ENCODE measurements at places on chromosomes 11 and 22.

- DNase-seq, result no peak
Measured at GRCh38 chr11:124875401-124875800, 10.2 kb downstream of the ROBO3 start.

- DNase-seq, result no peak
Measured at GRCh38 chr11:122270535-122270934, 154.5 kb upstream of the BLID start.

GRCh38 chr11:18171377-18172000 is 1.1 kb upstream of the MRGPRX4 start:
- no peak for DNase-seq

DNA sequence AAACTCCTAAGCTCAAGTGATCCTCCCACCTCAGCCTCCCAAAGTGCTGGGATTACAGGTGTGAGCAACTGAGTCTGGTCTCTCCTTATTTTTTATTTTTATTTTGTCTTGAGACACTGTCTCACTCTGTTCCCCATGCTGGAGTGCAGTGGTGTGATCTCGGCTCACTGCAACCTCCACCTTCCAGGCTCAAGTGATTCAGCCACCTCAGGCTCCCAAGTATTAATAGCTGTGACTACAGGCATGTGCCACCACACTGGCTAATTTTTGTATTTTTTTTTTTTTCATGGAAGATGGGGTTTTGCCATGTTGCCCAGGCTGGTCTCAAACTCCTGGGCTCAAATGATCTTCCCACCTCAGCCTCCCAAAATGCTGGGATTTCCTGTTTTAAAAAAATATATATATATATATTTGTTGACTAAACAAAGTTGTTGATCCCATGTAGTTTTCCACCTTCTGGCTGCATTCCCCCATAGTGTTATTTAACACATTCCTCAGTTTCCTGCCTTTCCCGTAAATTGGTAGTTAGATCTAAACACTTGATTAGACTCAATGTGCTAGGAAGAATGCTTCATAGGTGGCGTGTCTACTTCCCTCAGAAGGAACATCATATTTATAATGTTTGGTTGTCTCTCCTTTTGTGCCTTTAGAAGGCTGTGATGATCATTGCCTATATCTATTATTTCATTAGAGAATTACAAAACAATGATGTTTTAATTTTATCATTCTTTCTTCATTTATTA is 38.8 kb downstream of the LRRC32 start:
- no peak for DNase-seq

DNA sequence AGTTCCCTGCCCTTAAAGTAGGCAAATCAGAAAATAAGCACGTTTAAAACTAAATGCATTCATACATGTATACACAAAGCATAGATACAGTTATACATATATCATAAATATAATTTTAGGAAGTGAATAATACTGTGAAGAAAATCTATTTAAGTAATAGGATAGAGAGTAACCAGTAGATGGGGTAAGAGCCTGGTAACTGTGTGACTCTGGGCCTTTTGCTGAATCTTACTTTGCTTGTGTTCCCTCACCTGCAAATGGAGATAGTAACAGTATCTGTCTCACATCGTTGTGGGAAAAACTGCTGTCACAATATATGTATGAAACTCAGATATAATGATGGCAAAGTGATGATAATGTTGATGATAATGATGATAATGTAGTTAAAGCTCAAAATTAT is 29.9 kb downstream of the MS4A2 start:
- no peak for DNase-seq

DNA sequence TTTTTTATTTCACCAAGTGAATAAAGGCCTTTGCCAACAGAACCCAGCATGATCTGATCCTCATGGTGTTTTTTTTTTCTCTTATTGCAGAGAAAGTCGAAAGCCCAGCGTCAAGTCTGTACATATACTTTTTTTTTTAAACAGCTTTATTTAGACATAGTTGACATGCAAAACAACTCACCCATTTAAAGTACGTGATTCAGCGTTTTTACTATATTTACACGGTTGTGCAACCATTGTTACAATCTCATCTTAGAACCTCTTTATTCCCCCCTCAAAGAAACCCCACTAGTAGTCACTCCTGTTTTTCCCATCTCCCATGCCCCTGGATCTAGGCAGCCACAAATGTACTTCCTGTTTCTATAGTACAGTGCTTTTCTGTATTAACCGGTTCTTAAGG is 20.6 kb upstream of the AP1B1 start:
- DNase-seq, result no peak

GRCh38 chr11:35330931-35331330 is 88.4 kb downstream of the SLC1A2 start:
- no peak for DNase-seq

GRCh38 chr11:18754308-18754707 is 28.3 kb upstream of the IGSF22 start:
- no peak for DNase-seq

DNA sequence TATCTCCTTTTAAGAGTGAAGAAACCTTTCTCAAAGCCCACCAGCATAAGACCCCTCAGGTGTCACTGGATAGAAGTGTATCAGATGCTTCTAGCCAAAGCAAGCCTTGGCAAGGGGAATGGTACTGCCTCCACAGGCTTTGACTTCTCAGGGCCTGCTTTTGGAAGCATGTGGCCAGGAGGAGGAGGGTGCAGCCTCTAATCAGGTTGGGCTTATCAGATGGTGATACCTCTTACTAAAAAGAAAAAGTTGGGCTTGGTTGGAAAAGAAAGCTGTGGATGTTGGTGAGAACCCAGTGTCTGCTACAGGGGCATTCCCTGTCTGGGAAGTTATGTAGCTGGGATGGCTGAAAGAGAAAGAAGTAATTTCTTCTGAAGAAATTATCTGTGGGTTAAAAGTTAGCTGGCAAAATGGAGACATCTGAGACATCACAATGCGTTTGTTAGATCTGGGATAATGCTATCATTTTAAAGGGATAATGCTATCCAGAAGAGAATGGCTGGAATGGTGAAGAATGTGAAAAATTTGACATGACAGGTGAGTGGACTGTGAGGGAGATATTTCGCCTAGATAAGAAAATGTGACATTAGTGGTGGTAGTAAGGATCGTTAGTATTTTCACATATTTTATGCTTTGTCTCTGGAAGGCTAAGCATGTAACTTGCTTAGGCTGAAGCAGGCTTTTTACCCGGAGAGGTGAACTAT is 7.2 kb downstream of the APLP2 start:
- no peak for DNase-seq

- no peak for DNase-seq
Measured at GRCh38 chr11:47109727-47110246, 66.9 kb downstream of the ARFGAP2 start.

- peak; percentile 75 for DNase-seq
Measured at GRCh38 chr22:23182309-23183060, 2.2 kb downstream of the BCR start.

- DNase-seq, result no peak
Measured at GRCh38 chr11:102516179-102516578, 14.4 kb downstream of the MMP7 start.

GRCh38 chr11:65416841-65417701 is 5.5 kb upstream of the NEAT1 start:
- peak; percentile 68 for DNase-seq

GRCh38 chr11:44190883-44191230 is 95.4 kb downstream of the EXT2 start:
- no peak for DNase-seq

DNA sequence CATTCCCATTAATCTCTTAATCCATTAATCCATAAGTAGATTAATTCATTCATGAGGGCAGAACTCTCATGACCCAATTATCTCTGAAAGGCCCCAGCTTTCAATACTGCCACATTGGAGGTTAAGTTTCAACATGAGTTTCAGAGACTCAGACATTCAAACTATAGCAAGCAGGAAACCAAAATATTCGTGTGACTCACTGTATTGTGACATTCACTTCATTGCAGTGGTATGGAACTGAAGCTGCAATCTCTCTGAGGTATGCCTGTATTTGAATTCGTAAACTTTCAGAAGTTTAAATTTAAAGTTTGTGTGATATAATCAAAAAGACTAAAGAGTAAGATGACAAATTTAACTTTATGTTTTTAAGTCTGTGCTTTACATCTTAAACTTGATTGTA is 2.9 kb upstream of the OR52J3 start:
- DNase-seq, result no peak

- DNase-seq, result no peak
Measured at GRCh38 chr11:33211153-33211552, 46.0 kb upstream of the HIPK3 start.

DNA sequence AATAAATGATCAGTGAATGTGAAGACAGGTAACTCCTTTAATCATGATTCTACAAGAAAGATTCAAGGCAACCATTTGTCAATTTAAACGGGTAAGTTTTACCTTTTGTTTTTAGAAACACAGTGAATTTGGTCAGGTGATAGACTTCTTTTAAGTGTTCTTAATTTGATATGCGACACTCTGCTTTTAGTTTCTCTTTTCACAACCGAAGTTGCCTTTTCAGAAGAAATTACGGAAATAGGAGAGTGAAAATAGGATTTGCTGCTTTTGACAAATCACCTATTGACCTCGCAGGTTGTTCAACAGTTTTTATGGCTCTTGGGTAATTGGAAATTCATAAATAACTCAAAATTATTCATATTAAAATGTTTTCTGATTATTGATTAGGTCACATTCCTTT is 142.1 kb downstream of the CNTN5 start:
- no peak for DNase-seq

DNA sequence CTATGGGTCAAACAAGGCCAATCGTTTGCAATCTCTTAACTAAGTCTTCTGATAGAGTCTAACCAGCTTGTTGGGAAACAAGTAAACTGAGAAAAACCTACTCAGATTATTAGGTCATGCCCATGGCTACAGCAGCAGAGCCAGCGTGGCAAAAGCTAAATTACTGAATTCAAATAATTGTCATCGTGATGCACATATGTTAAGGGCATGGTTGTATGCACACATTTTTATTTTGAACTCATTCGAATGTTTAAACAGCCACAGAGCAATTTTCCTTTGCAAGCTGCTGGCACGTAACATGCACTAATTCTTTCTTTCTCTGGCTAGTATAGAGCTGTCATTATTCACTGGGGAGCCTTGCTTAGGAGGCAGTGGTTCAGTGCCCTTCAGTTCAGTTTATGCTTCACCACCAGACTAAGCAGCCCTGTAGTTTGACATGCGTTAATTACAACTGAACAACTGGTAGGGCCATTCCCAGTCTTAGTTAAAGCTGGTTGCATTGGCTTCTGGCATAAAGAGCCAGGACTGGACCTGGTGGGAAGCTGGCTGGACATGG is 396.4 kb downstream of the METTL15 start:
- no peak for DNase-seq

DNA sequence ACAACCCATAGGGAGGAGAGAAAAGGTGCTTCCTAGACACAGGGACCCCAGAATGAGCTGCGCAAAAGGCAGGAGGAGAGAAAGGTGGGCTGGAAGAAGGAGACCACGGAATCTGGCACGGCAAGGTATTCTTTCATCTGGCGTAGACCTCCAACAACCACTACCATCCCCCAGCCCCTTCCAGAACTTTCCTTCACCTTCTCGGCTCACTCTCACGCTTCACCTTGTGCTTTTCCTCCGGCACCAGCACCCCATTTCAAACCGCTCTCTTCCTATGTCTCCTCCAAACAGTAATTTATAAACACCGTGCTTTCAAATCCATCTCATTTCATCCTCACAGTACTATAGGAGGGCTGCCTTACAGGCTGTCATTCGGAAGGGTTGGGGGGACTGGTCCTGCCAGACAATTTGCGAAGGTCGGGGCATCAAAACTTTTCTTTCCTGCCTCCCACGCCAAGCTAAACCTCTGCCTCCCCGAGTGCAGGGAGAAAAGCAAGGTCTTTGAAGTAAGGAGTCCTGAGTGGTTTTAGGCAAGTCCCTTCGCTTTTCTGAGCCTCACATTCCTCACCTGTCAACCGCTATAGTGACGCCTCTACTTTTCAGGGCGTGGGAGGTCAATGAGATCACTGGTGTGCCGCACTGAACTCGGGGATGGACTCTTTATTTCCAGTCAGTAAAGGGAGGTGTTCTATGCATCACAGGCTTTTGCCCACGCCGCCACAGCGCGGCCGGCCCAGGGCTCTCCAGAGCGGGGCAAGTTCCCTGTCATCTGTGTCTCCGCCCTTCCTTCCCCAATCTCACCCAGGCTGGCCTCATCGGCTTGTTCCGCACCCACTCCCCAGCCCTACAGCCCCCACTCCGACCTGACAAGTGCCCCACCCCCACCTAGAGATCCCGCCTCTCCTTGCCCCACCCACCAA is 800 bp downstream of the KCTD21 start:
- DNase-seq, result peak; percentile 87

GRCh38 chr11:8826901-8827560 is 84.0 kb upstream of the AKIP1 start:
- no peak for DNase-seq

- DNase-seq, result no peak
Measured at GRCh38 chr11:405954-406795, 8.6 kb downstream of the SIGIRR start.

- DNase-seq, result peak; percentile 54
Measured at GRCh38 chr22:20624161-20624616, 116.8 kb downstream of the MED15 start.

DNA sequence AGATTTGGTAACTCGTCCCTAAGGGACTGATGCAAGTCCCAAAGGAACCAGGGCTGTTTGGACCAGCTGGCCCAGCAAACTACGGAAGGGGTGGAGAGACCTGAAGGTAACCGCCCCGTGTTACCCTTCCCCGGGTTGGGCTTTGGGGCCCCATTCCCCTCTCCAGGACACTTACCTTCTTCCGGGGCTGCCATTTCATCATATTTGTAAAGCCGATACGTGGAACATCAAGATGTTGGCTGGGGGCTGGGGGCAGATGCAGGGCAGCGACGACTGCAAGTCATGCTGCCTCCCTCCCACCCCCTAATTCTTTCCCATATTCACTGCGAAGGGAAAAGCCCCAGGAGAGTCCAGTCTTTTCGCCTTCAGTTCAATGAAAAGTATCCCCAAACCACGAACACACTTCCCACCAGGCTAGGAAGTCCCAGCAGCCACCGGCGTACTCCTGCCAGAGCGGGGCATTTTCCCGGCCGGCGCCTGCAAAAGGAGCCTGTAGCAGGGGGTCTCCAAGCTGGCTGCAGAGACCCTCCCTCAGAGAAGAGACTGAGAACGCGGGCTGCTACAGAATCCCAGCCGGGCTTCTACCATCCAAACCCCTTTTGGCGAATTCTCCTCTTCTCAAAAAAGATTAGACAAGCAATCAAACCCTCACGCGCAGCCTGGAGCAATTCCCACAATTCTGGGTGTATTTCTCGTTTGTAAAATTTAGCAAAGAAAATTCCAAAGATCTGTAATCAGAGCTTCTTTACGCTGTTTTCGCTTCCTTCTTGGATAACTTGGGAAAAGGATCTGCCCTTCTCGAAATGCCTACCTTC is 236.7 kb downstream of the TTC28 start:
- no peak for DNase-seq
